Astrocyte of the hippocampus (primary cell): ENCODE measurements at places on chromosomes 5 and 9.

DNA sequence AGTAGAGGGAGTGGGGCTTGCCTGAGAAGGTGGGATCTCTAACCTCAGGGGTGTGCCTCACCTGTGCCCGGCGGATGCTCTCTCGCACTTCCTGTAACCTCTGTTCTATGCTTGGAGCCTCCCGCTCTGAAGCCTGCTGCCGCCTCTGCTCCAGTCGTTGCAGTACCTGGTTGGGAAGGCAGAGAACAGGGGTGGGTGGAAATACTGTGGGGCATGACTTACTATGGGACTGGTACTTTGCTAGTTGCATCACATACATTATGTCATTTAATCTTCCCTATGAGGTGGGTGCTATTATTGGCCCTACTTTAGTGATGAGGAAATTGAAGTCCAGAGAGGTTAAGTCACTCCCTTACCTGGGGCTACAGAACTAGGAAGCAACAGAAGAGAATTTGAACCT is 5.2 kb downstream of the FCHSD1 start:
- no peak for DNase-seq

- DNase-seq = no peak
Observed at GRCh38 chr5:37926732-37927131, 86.9 kb upstream of the GDNF start.

DNA sequence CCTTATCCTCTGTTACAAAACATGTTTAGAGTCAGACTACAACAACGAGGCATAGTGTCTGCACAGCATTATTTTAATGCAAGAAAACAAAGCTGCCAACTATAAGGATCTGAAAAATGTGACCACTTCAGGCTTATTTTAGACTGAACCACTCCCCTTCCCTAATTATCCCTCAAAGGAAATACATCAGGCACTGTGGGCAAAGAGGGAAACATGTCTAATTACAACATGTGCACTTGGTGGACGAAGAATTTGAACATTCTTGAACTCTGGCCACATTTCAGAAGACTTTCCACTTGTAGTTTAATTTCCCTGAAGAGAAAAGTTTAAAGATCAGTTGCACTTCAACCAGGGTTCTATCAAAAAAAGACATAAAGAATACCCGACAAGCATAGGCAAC is 3.8 kb downstream of the MTMR12 start:
- DNase-seq = peak; percentile 61

DNA sequence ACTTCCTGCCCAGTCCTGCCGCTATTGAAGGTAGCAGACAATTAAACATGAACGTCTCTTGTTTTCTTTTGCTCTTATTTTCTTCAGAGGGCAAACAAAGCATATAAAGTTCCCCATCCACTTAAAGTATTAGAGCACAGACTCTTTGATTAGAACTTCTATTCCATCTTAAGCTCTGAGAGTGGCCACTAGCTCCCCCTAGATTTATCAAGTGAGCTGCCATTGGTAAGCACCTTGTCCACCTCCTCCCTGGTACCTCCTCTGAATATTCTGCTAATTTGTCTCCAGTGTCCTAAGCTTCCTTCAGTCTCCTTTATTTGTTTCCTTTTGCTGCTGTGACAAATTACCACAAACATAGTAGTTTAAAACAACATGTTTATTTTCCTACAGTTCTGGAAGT is 264.3 kb upstream of the KCNN2 start:
- no peak for DNase-seq

DNA sequence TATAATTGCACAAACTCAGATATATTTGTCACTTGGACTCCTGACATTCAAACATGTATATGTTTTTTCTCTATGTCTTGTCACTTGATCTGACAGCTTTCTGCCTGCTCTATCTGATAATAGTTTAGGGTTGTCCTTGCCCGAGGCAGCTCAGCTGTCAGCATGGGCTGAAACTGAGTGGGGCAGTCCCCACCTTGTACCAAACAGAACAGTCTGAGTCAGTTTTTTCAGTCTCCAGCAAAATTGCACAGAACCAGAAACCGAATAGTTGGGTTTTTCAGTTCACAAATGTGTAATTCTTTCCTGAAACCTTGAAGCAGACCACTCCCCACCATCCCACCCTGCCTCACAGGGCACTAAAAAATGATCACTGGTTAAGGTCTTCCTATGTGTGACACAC is 9.5 kb upstream of the HAND1 start:
- no peak for DNase-seq

- peak; percentile 78 for DNase-seq
Observed at GRCh38 chr5:149961957-149962409, 1.4 kb downstream of the SLC26A2 start.

- DNase-seq = no peak
Observed at GRCh38 chr9:35079041-35079425, 709 bp downstream of the FANCG start.

GRCh38 chr5:62521319-62521718 is 57.3 kb upstream of the LRRC70 start:
- DNase-seq = no peak

- DNase-seq = no peak
Observed at GRCh38 chr5:125313555-125313954, 567.1 kb upstream of the ZNF608 start.

- DNase-seq = peak; percentile 44
Observed at GRCh38 chr5:43152946-43153345, 32.2 kb downstream of the ZNF131 start.

GRCh38 chr5:100479079-100479688 is 56.0 kb upstream of the FAM174A start:
- peak; percentile 19 for DNase-seq

DNA sequence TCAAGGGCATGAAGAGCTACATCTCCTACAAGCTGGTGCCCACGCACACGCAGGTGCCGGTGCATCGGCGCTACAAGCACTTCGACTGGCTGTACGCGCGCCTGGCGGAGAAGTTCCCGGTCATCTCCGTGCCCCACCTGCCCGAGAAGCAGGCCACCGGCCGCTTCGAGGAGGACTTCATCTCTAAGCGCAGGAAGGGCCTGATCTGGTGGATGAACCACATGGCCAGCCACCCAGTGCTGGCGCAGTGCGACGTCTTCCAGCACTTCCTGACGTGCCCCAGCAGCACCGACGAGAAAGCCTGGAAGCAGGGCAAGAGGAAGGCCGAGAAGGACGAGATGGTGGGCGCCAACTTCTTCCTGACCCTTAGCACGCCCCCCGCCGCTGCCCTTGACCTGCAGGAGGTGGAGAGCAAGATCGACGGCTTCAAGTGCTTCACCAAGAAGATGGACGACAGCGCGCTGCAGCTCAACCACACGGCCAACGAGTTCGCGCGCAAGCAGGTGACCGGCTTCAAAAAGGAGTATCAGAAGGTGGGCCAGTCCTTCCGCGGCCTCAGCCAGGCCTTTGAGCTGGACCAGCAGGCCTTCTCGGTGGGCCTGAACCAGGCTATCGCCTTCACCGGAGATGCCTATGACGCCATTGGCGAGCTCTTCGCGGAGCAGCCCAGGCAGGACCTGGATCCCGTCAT is 1.4 kb downstream of the SNX18 start:
- no peak for DNase-seq

- DNase-seq = peak; percentile 44
Observed at GRCh38 chr5:38831909-38832308, 13.9 kb upstream of the OSMR start.

DNA sequence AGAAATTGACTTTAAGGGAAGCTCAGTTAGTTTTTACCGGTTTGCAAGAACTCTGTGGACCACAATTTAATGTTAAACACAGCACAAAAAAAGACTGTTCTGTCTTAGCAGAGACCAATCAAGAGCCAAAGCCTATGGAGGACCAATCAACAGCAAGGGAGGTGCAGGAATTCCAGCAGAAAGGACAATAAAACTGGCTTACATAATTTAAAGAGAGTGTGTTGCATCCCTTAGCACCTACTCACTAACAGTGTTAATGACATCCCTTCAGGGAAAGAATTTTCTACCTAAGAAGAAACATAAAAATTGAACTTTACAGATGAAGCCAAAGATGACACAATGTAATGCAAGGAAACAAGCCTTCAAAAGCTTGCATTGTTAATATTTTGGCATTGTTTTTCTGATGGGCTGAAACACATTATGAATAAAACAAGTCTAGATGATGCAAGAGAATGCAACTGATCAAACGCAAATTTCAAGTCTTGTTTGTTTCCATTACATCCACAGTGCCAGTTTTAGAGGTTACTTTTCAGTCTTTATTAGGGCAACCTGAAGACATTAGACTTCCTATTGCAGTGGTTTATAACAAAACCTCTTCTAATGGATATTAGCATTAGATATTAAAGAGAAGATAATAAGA is 111.3 kb upstream of the FST start:
- DNase-seq = no peak

- DNase-seq = peak; percentile 54
Observed at GRCh38 chr9:92488681-92489550, 6.6 kb upstream of the ASPN start.

DNA sequence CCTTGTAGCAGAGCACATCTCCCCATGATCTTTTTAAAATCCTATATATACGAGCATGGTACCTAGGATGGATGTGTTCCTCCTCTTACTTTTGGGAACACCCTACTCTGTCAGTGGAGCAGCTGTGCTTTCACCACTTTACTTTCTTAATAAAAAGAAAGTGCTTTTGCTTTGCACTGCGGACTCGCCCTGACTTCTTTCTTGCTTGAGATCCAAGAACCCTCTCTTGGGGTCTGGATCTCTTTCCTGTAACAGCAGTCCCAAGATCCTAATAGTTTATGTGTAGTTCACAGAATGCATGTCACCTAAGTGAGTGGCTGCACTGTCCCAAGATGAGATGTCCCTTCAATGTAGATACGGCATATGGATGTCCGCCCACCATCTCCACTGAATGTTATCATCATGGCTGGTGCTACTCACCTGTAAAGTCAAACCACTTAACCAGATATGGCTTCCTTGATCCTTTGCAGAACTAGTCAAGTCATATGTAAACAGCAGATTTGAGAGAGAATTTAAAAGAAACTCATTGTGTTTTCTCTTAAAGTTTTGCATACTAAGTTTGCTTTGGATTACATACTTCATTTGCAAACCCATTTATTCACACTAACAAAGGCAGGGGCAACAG is 1.9 kb downstream of the FGF1 start:
- no peak for DNase-seq

- DNase-seq = no peak
Observed at GRCh38 chr5:92780057-92780456, 801.0 kb downstream of the NR2F1-AS1 start.

DNA sequence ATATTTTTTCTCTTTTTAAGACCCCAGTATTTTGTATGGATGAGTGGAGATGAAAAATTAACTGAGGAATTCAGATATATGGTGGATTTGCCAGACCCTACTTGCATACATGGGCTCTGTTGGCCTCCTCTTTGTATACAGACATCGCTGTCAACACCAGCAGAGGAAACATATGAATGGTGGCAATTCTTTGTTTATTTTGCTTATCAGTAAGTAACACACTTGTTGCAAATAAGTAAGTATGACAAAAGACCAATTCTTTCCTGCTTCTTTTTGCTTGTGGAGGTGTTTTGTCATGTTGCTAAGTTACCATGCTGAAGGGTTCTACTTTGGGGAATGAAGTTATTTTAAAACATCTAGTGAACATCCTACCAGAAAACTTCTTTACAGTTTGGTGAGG is 298.2 kb downstream of the KIF4B start:
- no peak for DNase-seq

DNA sequence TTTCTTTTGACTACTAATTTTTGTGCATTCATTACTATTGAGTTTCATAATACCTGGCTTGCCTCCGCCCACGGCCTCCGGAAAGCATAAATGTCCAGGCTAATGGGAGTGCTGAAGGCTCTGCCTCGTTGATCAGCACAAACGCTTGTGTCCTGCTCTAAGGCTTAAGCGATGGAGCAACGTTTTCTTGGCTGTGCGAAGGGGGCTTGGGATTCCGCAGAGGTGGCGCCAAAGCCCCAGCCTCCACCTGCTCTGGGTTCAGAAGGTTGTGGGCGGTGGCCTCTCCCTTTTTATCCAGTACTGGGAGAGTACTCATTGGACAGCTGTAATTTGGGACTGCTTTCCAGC is 19.7 kb downstream of the ANXA2R start:
- DNase-seq = peak; percentile 70

GRCh38 chr9:16499892-16500291 is 370.6 kb downstream of the BNC2 start:
- DNase-seq = no peak

DNA sequence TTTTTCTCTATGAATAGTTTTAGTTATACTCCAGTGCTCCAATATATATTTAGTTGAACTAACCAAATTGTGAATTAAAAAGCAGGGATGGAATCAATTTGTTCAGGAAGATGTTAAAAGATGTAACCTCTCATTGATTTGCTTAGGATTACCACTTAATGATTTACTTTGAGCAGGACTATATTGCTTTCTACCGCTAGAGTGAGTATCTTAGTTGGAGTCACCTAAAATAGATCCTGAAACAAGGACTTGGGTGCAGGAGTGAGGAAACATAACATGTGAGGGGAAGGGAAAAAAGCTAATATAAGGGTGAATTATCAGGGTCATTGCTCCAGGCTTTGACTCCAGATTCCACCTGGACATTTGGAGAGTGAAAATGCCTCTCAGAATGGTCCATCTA is 2277.4 kb upstream of the C9orf72 start:
- DNase-seq = no peak

DNA sequence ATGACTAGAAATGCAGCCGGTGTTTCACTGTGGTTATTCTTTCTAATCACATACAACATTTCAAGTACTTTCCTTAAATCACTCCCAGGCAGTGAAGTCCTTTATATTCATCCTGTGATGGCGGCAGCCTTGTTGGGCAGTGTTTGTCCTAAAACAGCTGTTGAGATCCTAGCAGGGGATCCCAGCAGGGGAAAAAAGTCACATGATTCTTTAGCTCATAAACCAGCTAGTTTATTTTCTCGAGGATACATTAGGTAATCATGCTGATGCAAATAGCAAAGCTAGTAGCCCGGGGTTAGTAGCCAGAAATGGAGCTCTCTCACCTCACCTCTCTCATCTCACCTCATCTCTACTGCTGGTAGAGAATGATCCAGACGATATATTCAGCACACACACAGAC is 70.5 kb downstream of the FOXD1 start:
- no peak for DNase-seq

GRCh38 chr5:73867345-73868335 is 241.6 kb downstream of the ARHGEF28 start:
- peak; percentile 84 for DNase-seq

DNA sequence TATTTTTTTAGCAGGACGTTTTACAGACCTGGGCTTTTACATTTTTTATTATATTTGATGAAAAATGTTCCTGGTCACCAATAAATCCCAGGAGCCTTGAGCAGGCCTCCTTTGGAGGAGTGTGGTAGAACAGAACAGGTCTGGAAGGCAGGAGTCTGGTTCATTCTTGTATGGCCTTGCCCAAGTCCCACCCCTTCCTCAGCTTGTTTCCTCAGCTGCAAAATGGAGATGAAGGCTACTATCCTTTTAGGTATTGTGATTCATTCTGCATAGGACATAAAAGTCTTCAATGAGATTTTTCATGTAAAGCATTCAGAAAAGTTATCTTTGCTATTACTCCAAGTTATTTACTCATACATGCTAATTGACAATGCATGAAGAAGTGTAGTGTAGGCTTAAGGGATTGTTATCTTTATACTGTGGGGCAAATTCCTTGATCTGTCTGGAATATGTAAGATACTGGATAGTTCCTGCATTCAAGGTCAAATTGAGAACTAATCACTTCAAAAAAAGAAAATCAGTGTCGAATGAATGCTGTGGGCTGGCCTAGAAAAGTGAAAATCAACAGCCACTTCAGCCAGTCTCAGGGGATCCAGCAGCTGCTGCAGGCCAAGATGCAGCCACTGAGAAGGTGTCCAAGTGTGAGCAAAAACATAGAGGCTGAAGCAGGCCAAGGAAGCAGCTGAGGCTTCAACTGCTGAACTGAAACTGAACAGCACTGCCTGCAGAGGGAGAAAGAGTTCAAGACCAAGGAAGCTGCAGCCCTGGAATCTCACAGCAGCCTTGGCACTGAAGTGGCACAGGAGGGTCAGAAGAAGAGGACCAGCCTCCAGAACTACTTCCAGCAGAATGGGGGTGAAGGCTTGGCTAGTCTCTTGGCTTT is 15.5 kb upstream of the SLC36A3 start:
- DNase-seq = peak; percentile 19
